GM10248 (cell line): ENCODE measurements at places on chromosomes 13 and 19.
A peak's percentile ranks its signal among the peaks of the same experiment; 100 is the strongest.

- DNase-seq: no peak
Measured at GRCh38 chr13:113816254-113816929, 47.5 kb downstream of the GAS6 start.

GRCh38 chr19:1136201-1136600 lies 32.4 kb downstream of the GPX4 start:
- peak; percentile 65 for DNase-seq

- DNase-seq: peak; percentile 38
Measured at GRCh38 chr19:43820098-43820883, 6.8 kb upstream of the ZNF283 start.

GRCh38 chr13:110107568-110108347 lies 199.2 kb downstream of the COL4A1 start:
- DNase-seq: no peak

DNA sequence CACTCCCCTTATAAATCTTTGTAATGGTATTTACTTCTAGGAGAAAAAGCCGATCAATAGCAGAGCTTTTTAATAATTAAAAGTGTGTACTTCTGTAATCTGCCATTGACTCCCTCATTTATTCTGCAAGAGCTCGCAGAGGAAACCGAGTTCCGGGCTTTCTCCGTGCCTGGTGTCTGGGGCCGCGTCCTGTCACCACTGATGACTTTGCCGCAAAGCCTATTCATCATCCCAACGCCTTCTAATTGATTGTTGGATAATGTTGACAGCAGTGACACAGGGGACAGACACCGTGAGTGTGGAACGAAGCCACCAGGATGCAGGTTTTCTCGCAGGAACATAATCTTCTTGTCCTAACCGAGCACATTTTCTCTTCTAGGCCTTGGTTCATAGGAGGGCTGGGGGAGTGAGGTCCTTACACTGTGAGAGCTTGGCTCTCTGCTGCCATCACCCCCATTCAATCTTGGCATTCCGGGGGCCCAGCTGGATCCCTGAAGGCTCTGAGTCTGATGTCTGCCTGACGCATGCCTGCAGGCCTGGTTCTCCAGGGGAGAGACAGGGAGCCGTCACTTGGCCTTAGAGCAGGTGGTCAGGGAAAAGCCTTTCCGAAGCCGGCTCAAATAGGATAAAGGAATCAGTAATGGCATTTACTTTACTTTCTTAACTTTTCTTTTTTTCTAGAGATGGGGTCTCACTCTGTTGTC lies 110.3 kb downstream of the KDM4B start:
- DNase-seq: no peak

GRCh38 chr13:23679220-23679619 lies 109.0 kb downstream of the TNFRSF19 start:
- no peak for DNase-seq

- DNase-seq: no peak
Measured at GRCh38 chr19:30086916-30087315, 144.9 kb downstream of the URI1 start.

- DNase-seq: peak; percentile 93
Measured at GRCh38 chr19:48837051-48837524, 797 bp upstream of the HSD17B14 start.
